ENCODE measurements at places on chromosomes 16 and 17. TPM values are rescaled to one million over a fixed set of nuclear protein-coding genes. Genes with fewer than 3 reads are reported as not detected.

Gene ST6GALNAC2
- total RNA-seq: 2.3 TPM

Gene TMEM235
- total RNA-seq: not detected

Gene CHST4
- total RNA-seq: not detected

Gene AOC3
- total RNA-seq: 0.21 TPM

Gene TMEM238L
- not detected for total RNA-seq

Gene KRT14
- total RNA-seq: not detected

Gene HSD11B2
- not detected for total RNA-seq

Gene INPP5K
- 102 TPM for total RNA-seq

Gene XAF1
- 33.1 TPM for total RNA-seq

Gene CES5A
- not detected for total RNA-seq

Gene DUSP14
- 5.0 TPM for total RNA-seq

Gene CCL8
- total RNA-seq: not detected

Gene ITFG1
- 32.5 TPM for total RNA-seq

Gene TMEM106A
- 3.9 TPM for total RNA-seq

Gene HSD3B7
- 0.73 TPM for total RNA-seq

Gene PRAC1
- total RNA-seq: not detected

Gene KRT15
- not detected for total RNA-seq

Gene RAB37
- 21.8 TPM for total RNA-seq

Gene CBFA2T3
- total RNA-seq: 1.3 TPM

Gene CFAP119
- 2.2 TPM for total RNA-seq

Gene CUEDC1
- 2.5 TPM for total RNA-seq

Gene ITGA2B
- 54.5 TPM for total RNA-seq

Gene GSG1L
- under 0.01 TPM for total RNA-seq

Gene ENPP7
- not detected for total RNA-seq

Gene INCA1
- total RNA-seq: not detected

Gene SP6
- total RNA-seq: 0.21 TPM

Gene LAT
- total RNA-seq: 34.0 TPM

Gene OR1A1
- not detected for total RNA-seq

Gene SLC13A2
- total RNA-seq: not detected

Gene FZD2
- total RNA-seq: 0.84 TPM

Gene ARHGDIG
- total RNA-seq: not detected

Gene LGALS9
- total RNA-seq: 61.1 TPM

Gene ARL5C
- not detected for total RNA-seq

Gene PRDM7
- not detected for total RNA-seq

Gene KRTAP4-5
- not detected for total RNA-seq
